IMR-90 (cell line): ENCODE measurements at places on chromosomes 12 and 14. TPM values are rescaled to one million over a fixed set of nuclear protein-coding genes. Genes with fewer than 3 reads are reported as not detected.

Gene TMTC2
- total RNA-seq = 1.4 TPM in 2 replicates

Gene LRP1-AS
- total RNA-seq = not detected in 2 replicates

Gene IKZF4
- total RNA-seq = 1.4 and 1.8 TPM in 2 replicates

Gene TMEM63C
- under 0.01 TPM in 1 of 2 replicates, not detected in the other for total RNA-seq

Gene LHX5
- not detected in 2 replicates for total RNA-seq

Gene RHEBL1
- 0.56 and 0.72 TPM in 2 replicates for total RNA-seq

Gene FGFR1OP2
- 31.0 and 56.4 TPM in 2 replicates for total RNA-seq

Gene SERPINA10
- total RNA-seq = not detected in 2 replicates

Gene GLIPR1L1
- not detected in 2 replicates for total RNA-seq

Gene KRT82
- not detected in 2 replicates for total RNA-seq

Gene CCDC196
- not detected in 2 replicates for total RNA-seq

Gene HELB
- total RNA-seq = 2.9 and 3.6 TPM in 2 replicates

Gene TBX5
- 10.8 and 13.3 TPM in 2 replicates for total RNA-seq
